Activated CD8-positive, alpha-beta T cell treated with anti-CD3 and anti-CD28 coated beads for 36 hours (primary cell): ENCODE measurements at places on chromosomes 3 and 15.
A peak's percentile ranks its signal among the peaks of the same experiment; 100 is the strongest.

DNA sequence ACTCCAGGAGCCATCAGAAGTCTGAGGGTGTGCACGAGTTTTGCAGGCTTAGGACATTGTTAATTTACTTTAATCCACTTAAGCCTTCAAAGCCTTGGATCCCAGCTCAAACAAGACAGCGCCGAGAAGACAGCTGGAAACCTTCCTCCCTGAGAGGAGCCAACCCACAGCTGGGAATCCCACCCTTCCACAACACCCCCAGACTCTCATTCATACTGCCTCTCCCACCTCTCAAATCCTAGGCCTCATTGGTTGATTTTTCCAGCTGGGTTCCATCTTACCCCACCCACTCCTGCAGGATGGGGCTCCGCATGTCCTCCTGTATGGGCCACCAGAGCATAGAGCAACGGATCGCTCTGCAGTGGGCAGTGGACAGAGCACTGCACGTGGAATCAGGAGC lies 80.4 kb downstream of the SEMA5B start:
- no peak for DNase-seq
- peaks cover 2% of the 10 kb centered on the region for H3K27me3 ChIP-seq
- no peaks in the 10 kb centered on the region for H3K4me1 ChIP-seq
- no peak overlapping the region for H3K27ac ChIP-seq

DNA sequence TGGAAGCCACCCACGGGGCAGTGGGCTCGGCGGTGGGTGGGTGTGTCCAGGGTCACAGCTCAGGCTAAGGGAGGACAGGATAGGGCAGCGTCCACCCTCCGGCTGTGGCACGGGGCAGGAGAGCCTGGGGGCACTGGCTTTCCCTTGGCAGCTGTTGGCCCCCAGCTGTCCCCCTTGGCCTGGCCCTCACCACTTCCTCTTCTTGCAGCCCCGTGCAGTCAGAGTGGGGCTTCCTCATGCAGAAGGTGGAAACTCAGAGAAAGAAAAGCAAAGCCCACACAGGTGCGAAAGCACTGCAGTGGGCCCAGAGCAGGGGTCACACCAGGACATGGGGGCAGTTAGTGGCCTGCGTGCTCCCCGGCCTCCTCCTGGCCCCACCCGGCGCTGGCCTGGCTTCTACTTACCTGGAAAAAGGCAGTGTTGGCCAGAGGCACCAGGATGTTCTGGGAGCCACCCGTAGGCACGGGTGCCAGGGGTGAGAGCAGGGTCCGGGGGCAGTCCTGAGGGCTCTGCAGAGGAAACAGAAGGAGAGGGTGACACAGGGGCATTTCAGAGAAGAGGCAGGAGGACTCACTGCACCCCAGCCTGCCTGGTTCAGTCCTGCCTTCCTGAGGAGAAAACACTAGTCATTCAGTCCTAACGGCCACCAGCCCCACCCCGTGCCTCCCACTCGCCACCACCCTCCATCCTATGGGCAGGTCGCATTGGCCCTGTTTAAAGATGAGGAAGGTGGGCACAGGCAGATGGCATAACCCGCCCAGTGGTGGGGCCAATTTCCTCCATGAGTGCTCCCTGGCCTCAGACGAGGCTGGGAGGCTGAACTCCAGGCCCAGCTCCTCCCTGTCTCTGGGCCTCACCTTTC lies 28.3 kb downstream of the PLXND1 start:
- H3K27ac ChIP-seq = peak overlapping the region; percentile 75
- no peaks in the 10 kb centered on the region for H3K27me3 ChIP-seq
- no peaks in the 10 kb centered on the region for H3K36me3 ChIP-seq
- peak overlapping the region; percentile 49 for H3K4me3 ChIP-seq
- H3K4me1 ChIP-seq = peaks cover 33% of the 10 kb centered on the region

- no peaks in the 10 kb centered on the region for H3K36me3 ChIP-seq
- peak; percentile 7 for DNase-seq
- no peak overlapping the region for H3K27ac ChIP-seq
Measured at GRCh38 chr3:138397983-138398382, 36.4 kb upstream of the ESYT3 start.

DNA sequence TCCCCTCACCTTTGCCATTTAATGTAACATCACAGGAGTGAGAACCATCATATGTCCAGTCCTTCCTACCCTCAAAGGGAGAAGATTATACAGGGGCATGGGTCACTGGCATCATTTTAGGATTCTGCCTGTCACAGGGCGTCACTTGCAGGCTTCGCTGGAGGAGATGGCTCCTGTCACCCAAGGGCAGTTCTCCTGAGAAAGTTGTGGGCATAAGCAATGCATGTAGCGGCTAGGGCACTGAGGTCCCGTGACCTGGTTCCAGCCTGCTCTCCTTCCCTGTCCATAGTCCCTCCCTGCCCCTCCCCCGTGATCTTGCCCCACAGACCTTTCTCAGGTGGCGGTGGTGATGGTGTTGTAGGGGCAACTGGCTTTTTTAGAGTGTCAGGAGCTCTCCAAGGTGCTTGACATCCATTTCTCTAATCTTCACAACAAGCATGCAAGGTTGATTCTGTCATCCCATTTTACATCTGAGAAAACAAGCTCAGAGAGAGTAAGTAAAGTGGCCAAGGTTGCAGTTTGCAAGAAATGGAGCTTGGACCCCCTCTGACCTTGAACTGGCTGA lies 241.5 kb upstream of the CTDSPL start:
- no peak overlapping the region for H3K4me3 ChIP-seq
- H3K36me3 ChIP-seq = no peaks in the 10 kb centered on the region
- no peaks in the 10 kb centered on the region for H3K4me1 ChIP-seq
- DNase-seq = no peak
- no peaks in the 10 kb centered on the region for H3K27me3 ChIP-seq

- no peaks in the 10 kb centered on the region for H3K36me3 ChIP-seq
- H3K27ac ChIP-seq = no peak overlapping the region
- DNase-seq = no peak
- H3K27me3 ChIP-seq = no peaks in the 10 kb centered on the region
Measured at GRCh38 chr3:94285872-94286271, 223.0 kb downstream of the NSUN3 start.

GRCh38 chr3:171967932-171968678 lies 71.3 kb upstream of the FNDC3B start:
- peaks cover 3% of the 10 kb centered on the region for H3K27me3 ChIP-seq
- H3K27ac ChIP-seq = no peak overlapping the region
- H3K4me1 ChIP-seq = peaks cover 10% of the 10 kb centered on the region
- no peaks in the 10 kb centered on the region for H3K36me3 ChIP-seq
- no peak overlapping the region for H3K4me3 ChIP-seq

GRCh38 chr15:47742334-47742733 lies 25.0 kb downstream of the SEMA6D start:
- no peaks in the 10 kb centered on the region for H3K36me3 ChIP-seq
- DNase-seq = no peak
- H3K27ac ChIP-seq = no peak overlapping the region
- H3K27me3 ChIP-seq = peaks cover 3% of the 10 kb centered on the region
- no peak overlapping the region for H3K4me3 ChIP-seq

GRCh38 chr3:157752956-157753786 lies 250.0 kb upstream of the VEPH1 start:
- no peaks in the 10 kb centered on the region for H3K27me3 ChIP-seq
- no peak overlapping the region for H3K4me3 ChIP-seq
- H3K4me1 ChIP-seq = no peaks in the 10 kb centered on the region
- no peak overlapping the region for H3K27ac ChIP-seq
- no peaks in the 10 kb centered on the region for H3K36me3 ChIP-seq

DNA sequence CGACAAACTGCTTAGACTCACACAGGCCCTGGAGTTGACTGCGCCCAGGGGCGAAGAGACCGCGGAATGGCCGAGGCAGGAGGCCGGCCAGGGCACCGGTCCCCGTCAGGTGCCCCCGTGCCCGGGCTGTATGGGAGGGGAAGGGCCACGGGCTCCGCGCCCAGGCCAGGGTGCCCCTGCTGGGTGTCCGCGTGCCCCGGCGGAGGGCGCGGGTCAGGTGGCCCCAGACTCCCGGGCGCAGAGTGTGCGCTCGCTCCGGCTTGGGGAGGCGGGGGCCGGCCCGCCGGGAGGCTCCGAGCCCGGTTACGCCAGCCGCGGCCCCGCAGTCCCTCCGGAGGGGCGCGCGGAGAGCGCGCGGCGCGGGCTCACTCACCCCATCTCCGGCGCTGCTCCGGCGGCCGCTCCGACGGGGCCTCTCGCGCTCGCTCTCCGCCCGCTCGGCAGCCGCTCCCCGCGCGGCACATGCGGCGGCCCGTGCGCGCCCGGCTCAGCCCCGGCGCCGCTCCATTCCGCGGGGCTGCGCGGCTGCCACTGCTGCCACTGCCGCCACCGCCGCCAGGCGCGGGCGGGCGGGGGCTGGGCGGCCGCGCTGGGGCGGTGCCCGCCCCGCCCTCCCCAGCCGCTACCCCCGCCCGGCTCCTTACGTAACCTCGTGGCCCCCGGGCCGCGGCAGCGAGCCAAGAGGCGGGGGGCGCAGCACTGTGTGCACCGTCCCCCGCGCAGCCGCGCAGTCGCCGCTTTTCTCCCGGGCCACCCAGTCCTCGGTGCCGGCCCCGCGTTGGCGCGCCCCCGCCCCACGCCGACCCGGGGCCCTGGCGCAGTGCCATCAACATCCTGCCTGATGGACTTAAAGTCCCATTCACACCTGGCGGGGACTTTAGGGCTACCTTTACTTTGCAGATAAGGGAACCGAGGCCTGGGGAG lies at the start of gene HOMER2:
Gene HOMER2, minus strand, starts transcription at position 563 of the 924 bp plus-strand sequence. Its CDS starts 185 bp downstream, at position 378.
- no peak within 1 kb of the TSS for H3K27ac ChIP-seq
- H3K36me3 ChIP-seq = no peaks in the 10 kb centered on the region
- H3K4me1 ChIP-seq = peaks cover 2% of the 10 kb centered on the region
- peak within 1 kb of the TSS; percentile 72 for H3K4me3 ChIP-seq

DNA sequence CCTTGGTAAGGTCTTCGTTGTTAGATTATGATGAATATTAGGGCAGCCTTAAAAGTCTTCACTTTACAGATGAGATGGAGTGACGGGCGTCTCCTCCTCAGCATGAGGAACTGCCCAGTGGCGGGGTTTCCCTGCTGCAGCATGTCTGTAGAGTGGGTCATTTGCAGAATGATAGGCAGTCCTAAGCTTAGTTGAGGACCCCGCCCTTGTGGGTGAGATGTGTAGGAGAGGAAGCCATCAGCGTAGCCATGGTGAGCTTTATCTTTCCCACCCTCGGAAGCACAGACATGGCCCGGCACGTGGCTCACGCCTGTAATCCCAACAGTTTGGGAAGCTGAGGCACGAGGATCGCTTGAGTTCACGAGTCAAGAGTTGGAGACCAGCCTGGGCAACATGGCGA lies 877 bp downstream of the NIT2 start:
- H3K27me3 ChIP-seq = no peaks in the 10 kb centered on the region
- H3K4me3 ChIP-seq = peak overlapping the region; percentile 85
- peak; percentile 37 for DNase-seq
- H3K4me1 ChIP-seq = peaks cover 15% of the 10 kb centered on the region
- peak overlapping the region; percentile 93 for H3K27ac ChIP-seq

- no peaks in the 10 kb centered on the region for H3K36me3 ChIP-seq
- H3K4me3 ChIP-seq = no peak overlapping the region
- no peak for DNase-seq
- no peaks in the 10 kb centered on the region for H3K4me1 ChIP-seq
- H3K27me3 ChIP-seq = no peaks in the 10 kb centered on the region
Measured at GRCh38 chr3:61983479-61983878, 389.9 kb downstream of the FEZF2 start.

DNA sequence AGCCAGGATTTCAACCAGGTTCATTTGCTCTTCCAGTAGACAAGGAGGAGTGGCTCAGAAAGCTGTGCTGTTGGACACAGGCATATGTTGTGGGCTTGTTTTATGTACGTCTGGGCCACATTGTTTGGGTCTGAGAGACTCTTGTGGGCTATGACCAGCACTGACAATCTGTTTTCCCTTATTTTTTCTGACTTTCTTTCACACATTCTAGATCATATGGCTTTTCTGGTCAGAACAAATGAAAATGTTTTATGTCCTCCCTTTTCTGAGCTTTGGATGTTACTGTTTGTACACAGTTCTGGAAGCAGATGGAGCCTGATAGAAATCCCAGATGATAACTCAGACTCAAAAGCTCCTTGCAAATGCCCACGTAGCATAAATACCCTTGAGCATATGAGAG lies 85.8 kb upstream of the RGMA start:
- H3K36me3 ChIP-seq = no peaks in the 10 kb centered on the region
- H3K4me1 ChIP-seq = no peaks in the 10 kb centered on the region
- no peak for DNase-seq

DNA sequence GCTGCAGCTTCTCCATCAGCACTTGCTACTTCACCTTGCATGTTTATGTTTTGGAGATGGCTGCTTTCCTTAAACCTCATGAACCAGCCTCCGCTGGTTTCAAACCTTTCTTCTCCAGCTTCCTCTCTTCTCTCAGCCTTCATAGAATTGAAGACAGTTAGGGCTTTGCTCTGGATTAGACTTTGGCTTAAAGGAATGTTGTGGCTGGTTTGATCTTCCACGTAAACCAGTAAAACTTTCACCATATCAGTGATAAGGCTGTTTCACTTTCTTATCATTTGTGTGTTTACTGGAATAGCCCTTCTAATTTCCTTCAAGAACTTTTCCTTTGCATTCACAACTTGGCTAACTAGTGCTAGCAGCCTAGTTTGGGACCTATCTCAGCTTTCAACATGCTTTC lies 11.7 kb upstream of the GNAT1 start:
- H3K27ac ChIP-seq = no peak overlapping the region
- no peak overlapping the region for H3K4me3 ChIP-seq
- no peaks in the 10 kb centered on the region for H3K27me3 ChIP-seq
- no peaks in the 10 kb centered on the region for H3K36me3 ChIP-seq

DNA sequence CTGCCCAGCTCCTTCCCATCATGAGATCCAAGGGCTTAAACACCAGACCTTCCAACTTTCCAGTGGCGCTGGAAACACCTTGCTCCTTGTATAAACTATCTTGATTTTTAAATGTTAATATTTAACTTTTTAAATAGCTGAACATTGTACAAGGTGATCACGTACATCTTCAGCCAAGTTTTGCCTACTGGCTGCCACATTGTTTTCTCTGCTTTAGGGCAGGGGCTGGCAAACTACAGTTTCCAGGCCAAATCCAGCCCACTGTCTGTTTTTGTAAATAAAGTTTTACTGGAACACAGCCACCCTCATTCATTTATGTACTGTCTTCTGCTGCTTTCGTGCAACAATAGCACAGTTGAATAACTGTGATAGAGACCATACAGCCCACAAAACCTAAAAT lies 27.6 kb upstream of the FOXP1 start:
- peaks cover 2% of the 10 kb centered on the region for H3K4me1 ChIP-seq
- H3K4me3 ChIP-seq = no peak overlapping the region
- peaks cover 9% of the 10 kb centered on the region for H3K36me3 ChIP-seq
- H3K27me3 ChIP-seq = no peaks in the 10 kb centered on the region
- no peak overlapping the region for H3K27ac ChIP-seq
- no peak for DNase-seq

DNA sequence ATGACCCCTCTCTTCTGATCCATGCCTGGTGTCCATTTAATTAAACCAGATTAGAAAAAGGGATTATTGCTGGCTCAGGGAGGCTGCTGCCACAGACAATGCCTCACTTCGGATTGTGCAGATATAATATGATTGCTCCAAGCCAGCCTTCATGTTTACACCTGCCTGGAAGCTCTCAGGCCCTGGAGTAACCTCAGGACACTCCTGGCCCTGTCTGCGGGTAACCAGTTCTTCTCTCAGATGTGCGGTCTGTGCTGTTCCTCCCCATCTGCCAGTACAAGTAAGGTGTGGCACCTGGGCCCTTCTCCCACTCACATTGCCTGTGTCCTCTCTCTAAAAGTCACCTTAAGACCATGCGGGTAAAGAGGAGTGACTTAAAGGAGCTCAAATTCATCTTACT lies 8.8 kb upstream of the GOLGA8J start:
- H3K4me3 ChIP-seq = no peak overlapping the region
- DNase-seq = no peak
- H3K36me3 ChIP-seq = no peaks in the 10 kb centered on the region
- H3K27me3 ChIP-seq = peaks cover 7% of the 10 kb centered on the region
